ENCODE measurements at places on chromosomes 6 and 20.

- H3K4me1 ChIP-seq: no peaks in the 10 kb centered on the region
- DNase-seq: no peak
- H3K4me3 ChIP-seq: no peak overlapping the region
- no peak overlapping the region for H3K27ac ChIP-seq
- no peaks in the 10 kb centered on the region for H3K36me3 ChIP-seq
Observed at GRCh38 chr6:1869308-1869707, 259.6 kb downstream of the FOXC1 start.

GRCh38 chr6:84870672-84871071 lies 106.3 kb upstream of the TBX18 start:
- H3K27me3 ChIP-seq: no peaks in the 10 kb centered on the region
- H3K27ac ChIP-seq: no peak overlapping the region
- H3K4me3 ChIP-seq: no peak overlapping the region
- no peaks in the 10 kb centered on the region for H3K36me3 ChIP-seq

DNA sequence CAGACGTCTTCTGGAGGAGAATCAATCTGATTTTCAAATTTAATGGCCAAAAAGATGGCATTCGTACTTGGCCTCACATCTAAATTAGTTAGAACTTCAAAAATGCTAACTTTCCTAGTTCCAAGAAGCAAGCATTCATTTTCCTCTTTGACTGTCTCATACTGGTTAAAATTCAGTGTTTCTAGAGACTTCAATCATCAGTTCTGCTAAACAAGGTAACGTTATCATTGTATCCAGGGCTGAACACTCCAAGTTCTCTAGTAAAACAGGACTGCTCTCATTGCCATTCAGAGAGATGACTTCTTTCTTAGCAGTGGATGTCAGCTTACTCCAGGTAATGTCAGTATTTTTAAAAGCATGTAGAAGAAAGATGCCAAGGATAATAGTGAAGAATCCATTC lies 34.6 kb upstream of the ENTPD6 start:
- no peak for DNase-seq
- no peaks in the 10 kb centered on the region for H3K4me1 ChIP-seq
- no peak overlapping the region for H3K4me3 ChIP-seq

DNA sequence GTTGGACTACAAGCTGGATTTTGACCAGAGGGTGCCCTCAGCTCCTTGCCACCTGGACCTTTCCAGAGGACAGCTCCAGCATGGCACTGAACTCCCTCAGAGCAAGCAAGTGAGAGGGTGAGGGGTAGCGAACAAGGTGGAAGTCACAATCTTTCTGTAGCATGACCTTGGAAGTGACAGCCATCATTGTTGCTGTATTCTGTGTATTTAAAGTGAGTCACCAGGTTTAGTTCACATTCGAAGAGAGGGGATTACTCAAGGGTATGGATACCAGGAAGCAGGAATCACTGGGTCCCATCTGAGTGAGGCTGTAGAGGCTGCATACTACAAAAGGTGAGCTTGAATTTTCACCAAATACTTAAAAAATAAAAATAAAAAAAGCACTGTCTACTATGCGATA lies 280.0 kb upstream of the SPTLC3 start:
- H3K27ac ChIP-seq: no peak overlapping the region
- no peak overlapping the region for H3K4me3 ChIP-seq
- no peaks in the 10 kb centered on the region for H3K27me3 ChIP-seq
- H3K36me3 ChIP-seq: no peaks in the 10 kb centered on the region

GRCh38 chr6:33875141-33875581 lies 71.4 kb upstream of the MLN start:
- no peaks in the 10 kb centered on the region for H3K4me1 ChIP-seq
- H3K27ac ChIP-seq: no peak overlapping the region
- H3K36me3 ChIP-seq: no peaks in the 10 kb centered on the region
- no peak overlapping the region for H3K4me3 ChIP-seq

DNA sequence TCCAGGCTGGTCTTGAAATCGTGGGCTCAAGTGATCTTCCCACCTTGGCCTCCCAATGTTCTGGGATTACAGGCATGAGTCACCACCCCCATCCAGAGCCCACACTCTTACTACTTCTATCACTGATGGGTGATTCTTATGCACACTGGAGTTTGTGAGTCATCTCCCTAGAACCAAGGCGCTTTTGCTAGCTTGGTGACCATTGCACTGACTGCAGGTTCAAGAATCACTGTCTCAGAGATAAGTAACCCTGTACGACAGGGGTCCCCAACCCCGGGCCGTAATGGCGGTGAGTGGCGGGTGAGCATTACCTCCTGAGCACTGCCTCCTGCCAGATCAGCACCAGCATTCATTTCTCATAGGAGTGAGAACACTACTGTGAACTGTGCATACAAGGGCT lies 118.8 kb downstream of the MAP3K7 start:
- DNase-seq: no peak
- H3K36me3 ChIP-seq: no peaks in the 10 kb centered on the region
- H3K27ac ChIP-seq: no peak overlapping the region
- no peak overlapping the region for H3K4me3 ChIP-seq

DNA sequence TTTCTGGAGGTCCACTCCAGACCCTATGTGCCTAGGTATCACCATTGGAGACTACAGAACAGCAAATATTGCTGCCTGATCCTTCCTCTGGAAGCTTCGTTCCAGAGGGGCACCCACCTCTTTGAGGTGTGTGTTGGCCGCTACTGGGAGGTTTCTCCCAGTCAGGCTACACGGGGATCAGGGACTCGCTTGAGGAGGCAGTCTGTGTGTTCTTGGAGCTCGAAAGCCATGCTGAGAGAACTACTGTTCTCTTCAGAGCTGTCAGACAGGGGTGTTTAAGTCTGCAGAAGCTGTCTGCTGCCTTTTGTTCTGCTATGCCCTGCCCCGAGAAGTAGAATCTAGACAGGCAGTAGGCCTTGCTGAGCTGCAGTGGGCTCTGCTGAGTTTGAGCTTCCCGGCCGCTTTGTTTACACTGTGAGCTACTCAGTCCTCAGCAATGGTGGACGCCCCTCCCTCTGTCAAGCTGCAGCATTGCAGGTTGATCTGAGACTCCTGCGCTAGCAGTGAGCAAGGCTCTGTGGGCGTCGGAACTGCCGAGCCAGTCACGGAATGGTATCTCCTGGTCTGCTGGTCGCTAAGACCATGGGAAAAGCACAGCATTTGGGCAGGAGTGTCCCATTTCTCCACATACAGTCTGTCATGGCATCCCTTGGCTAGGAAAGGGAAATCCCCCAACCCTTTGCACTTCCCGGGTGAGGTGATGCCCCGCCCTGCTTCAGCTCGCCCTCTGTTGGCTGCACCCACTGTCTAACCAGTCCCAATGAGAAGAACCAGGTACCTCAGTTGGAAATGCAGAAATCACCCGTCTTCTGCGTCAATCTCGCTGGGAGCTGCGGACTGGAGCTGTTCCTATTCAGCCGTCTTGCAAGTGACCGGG lies 32.5 kb upstream of the ASCC3 start:
- no peak for DNase-seq
- H3K4me1 ChIP-seq: no peaks in the 10 kb centered on the region
- H3K27ac ChIP-seq: no peak overlapping the region

DNA sequence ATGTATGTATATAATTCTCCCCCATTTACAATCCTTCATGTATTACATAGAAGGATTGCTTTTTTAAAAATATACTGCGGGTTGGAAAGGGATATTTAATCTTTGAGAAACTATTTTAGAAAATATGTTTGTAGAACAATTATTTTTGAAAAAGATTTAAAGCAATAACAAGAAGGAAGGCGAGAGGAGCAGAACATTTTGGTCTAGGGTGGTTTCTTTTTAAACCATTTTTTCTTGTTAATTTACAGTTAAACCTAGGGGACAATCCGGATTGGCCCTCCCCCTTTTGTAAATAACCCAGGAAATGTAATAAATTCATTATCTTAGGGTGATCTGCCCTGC lies 3.6 kb downstream of the FOXC1 start:
- no peaks in the 10 kb centered on the region for H3K36me3 ChIP-seq
- no peak overlapping the region for H3K27ac ChIP-seq
- H3K4me3 ChIP-seq: no peak overlapping the region

GRCh38 chr6:786946-787763 lies 94.2 kb upstream of the EXOC2 start:
- no peaks in the 10 kb centered on the region for H3K36me3 ChIP-seq
- no peaks in the 10 kb centered on the region for H3K4me1 ChIP-seq
- no peak overlapping the region for H3K4me3 ChIP-seq
- H3K27me3 ChIP-seq: peaks cover 3% of the 10 kb centered on the region
- H3K27ac ChIP-seq: no peak overlapping the region
